RPMI7951 (cell line): ENCODE measurements at places on chromosomes 11 and 22. TPM values are rescaled to one million over a fixed set of nuclear protein-coding genes. Genes with fewer than 3 reads are reported as not detected.
A peak's percentile ranks its signal among the peaks of the same experiment; 100 is the strongest.

ST14 gene
- 0.60 TPM in 1 of 2 replicates, not detected in the other for total RNA-seq

CHADL gene
- 0.29 TPM in 1 of 2 replicates, not detected in the other for total RNA-seq

SYT8 gene
- 0.20 TPM in 1 of 2 replicates, not detected in the other for total RNA-seq

MYEOV gene
- total RNA-seq: 8.3 and 9.5 TPM in 2 replicates

CARNS1 gene
- total RNA-seq: not detected in 2 replicates

PRG3 gene
- not detected in 2 replicates for total RNA-seq

CCDC116 gene
- 0.10 and 0.36 TPM in 2 replicates for total RNA-seq

BAIAP2L2 gene
- total RNA-seq: 5.0 and 9.7 TPM in 2 replicates

LDHAL6A gene
- not detected in 2 replicates for total RNA-seq

TMPRSS5 gene
- total RNA-seq: 0.12 TPM in 1 of 2 replicates, not detected in the other

MAPK8IP1 gene
- 2.5 and 3.0 TPM in 2 replicates for total RNA-seq

- no peak for DNase-seq
Measured at GRCh38 chr11:131814108-131814507, 443.7 kb downstream of the NTM start.

DNA sequence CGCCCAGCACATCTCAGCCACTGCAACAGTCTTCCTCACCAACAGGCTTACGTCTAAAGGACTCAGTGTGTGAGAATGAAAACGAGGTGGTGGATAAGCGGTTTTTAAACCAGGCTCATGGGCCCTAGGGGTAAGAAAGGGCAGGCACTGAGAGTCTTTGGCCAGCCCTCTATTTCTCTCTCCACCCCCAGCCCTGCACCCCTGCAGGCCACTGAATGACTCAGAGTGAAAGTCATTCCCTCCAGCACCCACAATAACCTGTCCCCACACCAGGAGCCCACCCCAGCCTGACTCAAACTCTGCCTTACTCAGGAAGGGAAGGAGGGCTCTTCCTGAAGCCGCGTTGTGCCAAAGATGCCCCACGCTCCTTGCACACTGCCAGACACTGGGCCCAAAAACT is 72.0 kb downstream of the LARGE1 start:
- no peak for DNase-seq

DNA sequence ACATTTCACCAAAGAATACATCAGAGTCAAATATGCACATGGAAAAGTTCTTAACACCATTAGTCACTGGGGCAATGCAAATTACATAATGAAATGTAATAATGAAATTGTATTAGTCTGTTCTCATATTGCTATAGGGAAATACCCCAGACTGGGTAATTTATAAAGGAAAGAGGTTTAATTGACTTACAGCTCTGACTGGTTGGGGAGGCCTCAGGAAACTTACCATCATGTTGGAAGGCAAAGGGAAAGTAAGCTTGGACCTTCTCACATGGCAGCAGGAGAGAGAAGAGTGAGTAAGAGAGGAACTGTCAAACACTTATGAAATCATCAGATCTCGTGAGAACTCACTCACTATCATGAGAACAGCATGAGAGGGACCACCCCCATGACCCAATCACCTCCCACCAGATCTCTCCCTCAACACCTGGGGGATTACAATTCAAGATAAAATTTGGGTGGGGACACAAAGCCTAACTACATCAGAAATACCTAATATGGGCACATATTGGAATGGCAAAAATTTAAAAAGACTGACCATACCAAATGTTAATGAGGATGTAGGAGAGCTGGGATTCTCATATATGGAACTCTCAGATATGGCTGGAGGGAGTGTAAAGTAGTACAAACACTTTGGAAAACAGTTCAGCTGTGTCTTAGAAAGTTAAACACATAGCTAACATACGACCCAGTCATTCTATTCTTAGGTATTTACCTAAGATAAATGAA is 65.1 kb upstream of the CD44 start:
- no peak for DNase-seq

DNA sequence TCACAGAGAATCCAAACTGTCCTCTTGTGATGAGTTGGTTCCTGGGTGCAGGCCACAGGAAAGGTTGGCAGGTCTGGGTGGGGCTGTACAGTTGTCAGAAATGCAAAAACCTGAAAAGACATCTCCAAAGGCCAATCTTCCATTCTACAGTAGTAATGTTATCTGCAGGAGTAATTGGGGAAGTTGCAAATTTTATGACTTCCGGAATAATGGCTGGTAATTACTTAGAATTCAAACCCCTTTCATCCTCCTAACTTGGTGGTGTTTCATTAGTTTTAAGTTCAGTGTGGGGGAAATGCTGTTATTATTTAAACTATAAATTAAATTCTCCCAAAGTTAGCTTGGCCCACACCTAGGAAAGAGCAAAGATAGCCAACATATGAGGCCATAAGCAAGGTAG is 64.7 kb upstream of the FAT3 start:
- no peak for DNase-seq

GRCh38 chr22:33854724-33855123 is 65.6 kb downstream of the LARGE1 start:
- no peak for DNase-seq

DNA sequence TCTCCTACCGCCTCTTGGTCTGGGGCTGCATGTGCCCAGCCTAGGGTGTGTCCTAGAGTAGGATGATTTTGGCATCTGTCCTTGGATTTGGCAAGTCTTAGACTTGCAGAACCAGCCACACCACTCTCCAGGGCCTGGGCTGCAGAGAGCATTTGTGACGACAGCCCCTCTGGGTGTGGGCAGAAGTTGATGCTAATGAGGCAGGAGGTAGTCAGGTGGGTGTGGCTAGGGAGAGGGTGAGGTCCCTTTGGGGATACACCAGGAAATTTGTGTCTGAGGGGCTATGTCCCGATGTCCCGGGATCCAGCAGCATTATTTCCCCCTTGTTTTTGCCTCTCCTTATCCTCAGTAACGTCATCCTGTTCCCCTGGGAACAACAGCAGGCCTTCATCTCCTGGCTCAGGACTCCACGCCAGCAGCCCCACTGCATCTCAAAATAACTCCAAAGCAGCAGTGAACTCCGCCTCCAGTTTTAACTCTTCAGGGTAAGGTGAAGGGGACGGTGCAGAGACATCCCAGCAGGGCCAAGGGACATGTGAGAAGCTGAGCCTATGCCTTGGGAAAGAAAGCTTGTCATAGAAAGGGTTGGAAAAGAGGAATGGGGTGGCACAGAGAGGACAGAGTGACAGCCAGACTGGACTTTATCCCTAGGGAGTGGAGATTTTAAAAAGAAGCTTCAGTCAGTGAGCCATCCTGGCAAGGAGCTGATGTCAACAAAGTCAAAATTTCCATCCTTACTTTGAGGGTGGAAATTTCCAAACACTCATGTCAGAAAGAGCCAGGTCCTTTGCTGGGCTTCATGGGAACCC is 8.0 kb upstream of the TLCD5 start:
- DNase-seq: no peak

GRCh38 chr11:119109843-119110242 is 2.7 kb downstream of the C2CD2L start:
- DNase-seq: no peak

- DNase-seq: peak; percentile 98
Measured at GRCh38 chr22:37431801-37432707, 4.8 kb upstream of the ELFN2 start.

DNA sequence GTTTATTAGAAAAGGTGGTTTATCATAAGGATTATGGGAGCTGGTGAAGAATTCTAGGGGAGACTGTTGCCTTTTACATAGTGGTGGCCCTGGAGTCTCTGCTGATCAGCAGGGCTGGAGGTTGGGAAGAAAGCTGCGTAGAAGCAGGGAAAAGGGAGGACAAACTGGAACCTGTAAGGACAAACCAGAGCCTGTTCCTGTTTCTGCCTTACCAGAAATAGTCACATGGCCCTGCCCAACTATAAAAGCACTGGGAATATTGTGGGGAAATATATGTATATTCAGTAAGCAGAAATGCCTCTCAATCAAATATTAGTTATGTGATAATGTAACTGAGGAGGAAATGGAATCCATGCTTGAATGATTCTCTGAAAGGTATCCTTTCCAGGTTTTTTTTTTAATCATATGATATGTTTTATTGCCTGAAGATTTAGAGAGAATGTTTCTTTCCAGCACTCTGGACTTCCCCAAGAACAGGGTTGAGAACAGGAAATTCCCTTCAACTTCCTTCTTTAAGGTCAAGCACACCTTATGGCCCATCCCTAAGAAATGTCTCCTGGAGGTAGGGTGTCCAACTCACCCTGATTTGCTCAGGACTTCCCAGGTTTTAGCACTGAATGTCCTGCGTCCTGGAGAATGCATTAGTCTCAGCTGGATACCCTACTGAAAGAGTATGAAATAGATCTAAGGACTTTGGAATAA is 33.9 kb upstream of the SCUBE2 start:
- DNase-seq: no peak

- peak; percentile 95 for DNase-seq
Measured at GRCh38 chr11:82995754-82996398, 75.8 kb downstream of the RAB30 start.

GRCh38 chr22:29167032-29167911 is 38.4 kb upstream of the EMID1 start:
- peak; percentile 93 for DNase-seq

DNA sequence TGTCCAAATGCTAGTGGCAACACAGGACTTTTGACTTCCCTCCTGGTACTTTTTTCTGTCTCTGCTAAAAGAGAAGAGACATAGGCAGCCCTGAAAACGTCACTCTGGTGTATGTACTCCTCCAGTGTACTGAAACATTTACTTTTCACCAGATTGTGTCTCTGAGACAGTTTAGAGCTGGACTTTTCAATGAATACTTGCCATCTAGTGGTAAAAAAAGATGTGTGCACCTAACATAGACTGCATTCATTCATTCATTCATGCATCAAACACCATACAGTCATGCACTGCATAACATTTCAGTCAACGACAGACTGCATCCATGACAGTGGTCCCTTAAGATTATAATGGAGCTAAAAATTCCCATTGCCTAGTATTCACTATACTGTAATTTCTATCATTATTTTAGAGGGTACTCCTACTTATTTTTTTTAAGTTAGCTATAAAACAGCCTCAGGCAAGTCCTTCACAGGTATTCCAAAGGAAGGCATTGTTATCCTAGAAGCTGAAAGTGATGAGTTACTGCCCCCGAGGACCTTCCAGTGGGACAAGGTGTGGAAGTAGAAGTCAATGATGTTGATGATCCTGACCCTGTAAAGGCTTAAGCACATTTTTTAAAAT is 186.2 kb downstream of the SPON1 start:
- DNase-seq: peak; percentile 20

GRCh38 chr11:11561991-11562390 is 59.8 kb downstream of the GALNT18 start:
- DNase-seq: no peak

DNA sequence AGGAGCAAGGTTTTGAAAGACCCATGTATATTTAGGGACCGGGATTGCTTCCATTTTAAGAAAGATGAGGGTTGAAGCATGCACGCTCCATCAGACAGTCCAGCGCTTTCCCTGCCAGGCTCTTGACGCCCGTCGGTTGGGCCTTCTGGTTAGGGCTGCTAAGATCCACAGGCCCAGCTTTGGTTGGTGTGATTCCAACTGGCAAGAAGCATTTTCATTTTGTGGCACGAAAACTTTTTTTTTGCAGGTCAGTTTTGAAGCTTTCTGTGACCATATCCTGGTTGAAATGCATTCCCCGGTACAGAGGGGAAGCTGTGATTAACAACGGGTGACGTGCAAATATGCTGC is 34.3 kb upstream of the MPPED1 start:
- peak; percentile 80 for DNase-seq

DNA sequence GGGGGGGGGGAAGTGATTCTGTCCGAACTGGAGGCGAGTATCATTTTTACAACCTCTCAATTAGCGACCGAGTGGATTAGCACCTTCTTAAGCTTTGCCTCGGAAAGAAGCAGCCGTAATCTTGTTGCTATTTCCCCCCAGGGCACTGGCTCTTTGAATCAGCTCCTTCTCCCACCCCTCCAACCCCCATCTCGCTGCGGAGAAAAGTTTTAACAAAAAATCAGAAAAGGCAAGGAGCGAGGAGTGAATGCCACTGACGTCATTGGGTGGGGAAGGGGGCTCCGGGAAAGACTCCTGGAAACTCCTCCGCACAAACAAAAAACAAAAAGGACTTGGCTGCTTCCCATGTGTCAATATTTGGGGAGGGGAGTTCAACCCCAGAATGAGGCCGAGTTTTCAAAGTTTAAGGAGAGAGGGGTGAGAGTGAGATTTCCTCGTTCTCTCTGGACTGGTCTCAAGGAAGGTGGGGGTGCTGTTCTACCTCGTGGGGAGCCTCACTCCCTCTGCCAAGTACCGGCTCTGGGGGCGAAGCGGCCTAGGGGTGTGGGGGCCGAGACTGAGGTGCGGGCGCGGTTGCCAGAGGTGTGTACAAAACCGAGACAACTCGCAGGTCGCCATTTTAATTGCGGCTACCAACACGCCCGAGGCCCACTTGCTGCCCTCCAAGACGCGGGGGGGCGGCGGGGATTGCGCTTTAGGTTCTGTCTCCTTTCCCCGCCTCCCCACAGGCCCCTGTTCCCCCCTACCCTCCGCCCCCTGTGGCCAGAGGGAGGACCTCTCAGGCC is 2.5 kb upstream of the PAX6 start:
- peak; percentile 33 for DNase-seq

GRCh38 chr11:34625576-34625975 is 4.7 kb downstream of the EHF start:
- no peak for DNase-seq

DNA sequence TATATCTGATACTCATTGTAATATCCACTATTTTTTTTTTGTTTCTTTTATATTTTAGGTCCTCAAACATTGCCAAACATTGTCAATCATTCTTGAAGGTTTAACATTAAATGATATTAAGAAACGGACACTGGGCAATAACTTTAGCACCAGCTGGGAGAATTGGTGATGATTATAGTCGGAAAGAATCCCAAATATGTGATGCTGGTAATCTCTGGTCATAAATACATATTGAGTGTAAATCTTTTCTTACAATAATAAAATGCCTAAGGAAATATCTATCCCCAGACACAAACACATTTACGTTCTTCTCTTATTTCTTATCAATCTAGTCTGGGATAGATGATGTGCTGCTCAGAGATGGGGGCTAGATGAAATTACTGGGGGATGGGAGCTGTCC is 25.2 kb downstream of the OR51E2 start:
- DNase-seq: no peak

DNA sequence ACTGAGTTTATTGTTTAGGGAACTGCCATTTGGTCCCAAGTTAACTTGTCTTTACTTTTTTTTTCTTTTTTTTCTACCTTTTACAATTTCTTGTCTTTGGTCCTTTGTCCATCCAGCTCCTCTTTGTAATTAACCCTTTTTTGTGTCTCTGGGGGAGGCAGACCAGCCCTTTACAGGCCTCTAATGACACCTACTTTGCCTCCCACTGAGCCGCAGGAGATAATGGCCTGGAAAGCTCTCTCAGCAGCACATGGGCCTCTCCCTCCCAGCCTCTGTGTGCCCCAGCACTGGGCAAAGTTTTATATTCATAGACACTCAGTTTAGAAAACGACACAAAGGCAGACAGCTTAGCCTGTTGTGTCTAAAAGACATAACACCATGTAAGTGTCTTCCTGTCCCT is 480.4 kb downstream of the SOX6 start:
- DNase-seq: no peak

GRCh38 chr11:113634940-113635575 is 71.0 kb downstream of the TMPRSS5 start:
- peak; percentile 62 for DNase-seq

- no peak for DNase-seq
Measured at GRCh38 chr22:30192427-30192826, 54.1 kb downstream of the LIF start.

GRCh38 chr11:124096364-124096763 is 18.9 kb upstream of the VWA5A start:
- no peak for DNase-seq

- DNase-seq: no peak
Measured at GRCh38 chr11:73453562-73453961, 77.4 kb downstream of the RELT start.

- no peak for DNase-seq
Measured at GRCh38 chr11:8259306-8259959, 4.2 kb downstream of the LMO1 start.
